ENCODE measurements at places on chromosomes 2 and 18.

DNA sequence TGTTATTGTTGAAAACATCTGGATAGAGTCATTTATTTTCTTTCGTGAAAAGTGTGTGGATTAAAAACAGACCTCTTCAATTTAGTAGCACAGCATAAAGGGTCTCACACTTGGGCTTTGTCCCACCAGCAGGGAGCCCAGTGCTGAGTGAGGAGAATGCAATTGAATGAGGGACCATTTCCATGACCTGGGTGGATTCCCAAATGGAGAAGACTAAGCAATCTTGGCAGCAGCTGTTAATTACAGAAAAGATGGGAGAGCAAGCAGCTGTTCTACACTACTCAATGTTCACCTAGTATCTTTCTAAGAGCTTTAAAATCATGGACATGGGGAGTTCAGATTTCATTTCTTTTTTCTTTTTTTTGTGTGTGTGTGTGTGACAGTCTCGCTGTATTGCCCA is 121.8 kb upstream of the FN1 start:
- DNase-seq = no peak

GRCh38 chr18:13703899-13704298 is 22.5 kb downstream of the FAM210A start:
- no peak for DNase-seq

GRCh38 chr2:146677280-146677679 is 1167.5 kb upstream of the ACVR2A start:
- DNase-seq = no peak

DNA sequence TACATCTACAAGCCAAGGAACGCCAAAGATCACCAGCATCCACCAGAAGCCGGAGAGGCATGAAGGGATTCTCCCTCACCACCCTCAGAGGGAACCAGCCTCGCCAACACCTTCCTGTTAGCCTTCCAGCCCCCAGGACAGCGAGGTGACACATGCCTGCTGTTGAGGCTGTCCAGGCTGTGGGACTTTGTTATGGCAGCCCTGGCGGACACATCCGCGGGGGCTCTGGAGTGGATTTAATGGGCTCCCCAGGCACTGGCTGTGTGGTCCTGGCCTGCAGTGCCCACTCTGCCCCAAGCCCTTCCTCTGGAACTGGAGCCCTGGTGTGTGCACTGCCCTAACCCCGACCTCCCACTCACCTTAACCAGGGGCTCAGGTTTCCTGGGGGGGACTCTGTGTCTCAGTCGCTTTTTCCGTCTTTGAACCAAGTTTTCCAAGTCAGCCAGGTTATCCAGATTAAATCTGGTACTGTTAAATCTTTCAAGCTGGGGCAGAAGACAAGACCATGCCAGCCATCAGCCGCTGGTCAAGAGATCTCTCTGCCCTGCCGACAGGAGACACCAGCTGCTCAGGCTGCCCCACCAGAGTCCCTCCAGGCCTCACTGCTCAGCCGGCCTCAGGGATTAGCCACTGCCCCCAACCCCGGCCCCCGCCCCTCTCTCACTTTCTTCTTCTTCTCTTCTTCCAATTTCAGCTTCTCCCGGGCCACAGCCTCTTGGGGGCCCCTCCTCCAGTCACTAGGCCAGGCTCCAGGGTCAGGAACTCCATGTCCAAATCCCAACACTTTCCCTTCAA is 1.9 kb downstream of the ANKRD23 start:
- no peak for DNase-seq

DNA sequence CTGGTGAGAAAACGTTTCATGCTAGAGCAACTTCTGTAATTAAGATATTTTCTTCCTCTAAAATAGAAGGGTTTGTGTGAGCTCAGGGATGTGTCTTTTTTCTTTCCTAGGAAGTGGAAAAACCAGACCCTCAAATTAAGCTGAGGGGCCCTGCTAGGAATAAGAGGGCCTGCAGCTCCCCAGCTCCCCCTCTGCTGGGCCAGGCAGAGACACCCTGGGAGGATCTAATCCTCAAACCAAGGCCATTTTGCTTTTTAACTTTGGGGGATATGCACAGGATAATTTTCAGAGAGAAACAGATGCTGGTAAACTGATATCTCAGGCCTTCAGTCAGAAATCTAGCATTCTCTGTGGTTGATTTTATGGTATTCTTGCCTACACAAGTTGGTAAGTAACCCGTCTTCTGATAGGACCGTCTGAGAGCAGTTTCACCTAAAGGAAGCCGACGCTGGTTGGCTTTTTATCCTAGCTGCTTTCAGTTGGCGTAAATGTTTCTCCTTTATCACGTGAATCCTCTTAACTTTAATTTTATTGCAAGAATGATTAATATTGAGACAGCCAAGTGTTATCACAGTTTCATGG is 34.8 kb downstream of the SNTG2 start:
- no peak for DNase-seq

- no peak for DNase-seq
These were observed 18.0 kb downstream of the SPEG start for GRCh38 chr2:219452361-219453317.

DNA sequence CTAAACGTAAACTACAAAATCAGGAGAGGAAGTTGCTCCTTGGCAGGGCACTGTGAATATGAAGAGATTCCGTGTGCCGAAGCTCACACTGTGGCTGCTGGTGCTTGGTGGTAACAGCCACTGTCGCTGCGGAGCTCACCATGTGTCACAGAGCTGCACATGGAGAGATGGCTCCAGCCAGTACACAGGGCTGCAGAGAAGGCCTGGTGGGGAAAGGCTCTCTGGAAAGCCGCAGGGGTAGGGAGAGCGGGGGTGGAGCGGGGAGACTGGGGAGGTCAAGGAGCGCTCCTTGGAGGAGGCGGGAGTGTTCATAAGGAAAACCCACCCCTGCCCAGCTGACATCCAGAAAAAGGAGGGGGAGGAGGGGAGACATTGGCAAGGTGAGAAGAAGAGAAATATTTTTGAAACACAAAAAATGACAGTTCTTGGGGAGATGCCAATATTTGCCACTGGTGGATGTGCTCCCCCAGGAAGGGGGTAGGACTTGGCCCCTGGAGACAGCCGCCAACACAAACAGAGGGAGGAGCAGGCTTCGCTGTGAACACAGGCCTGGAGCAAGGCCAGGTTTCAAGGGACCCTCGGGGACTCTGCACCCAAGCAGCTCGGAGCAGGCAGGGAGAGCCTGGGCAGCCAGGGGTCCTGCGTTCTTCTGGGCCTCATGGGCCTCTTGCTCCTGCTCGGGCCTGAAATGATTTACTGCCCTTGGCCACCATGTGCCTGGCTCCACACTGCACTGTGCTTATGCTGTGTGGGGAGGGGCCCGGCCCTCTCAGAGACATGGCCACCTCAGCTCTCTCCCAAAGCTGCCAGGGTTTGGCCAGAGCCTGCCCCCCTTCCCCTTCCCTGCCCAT is 102.6 kb upstream of the GLI2 start:
- DNase-seq = no peak

GRCh38 chr2:44479127-44479887 is 117.6 kb downstream of the CAMKMT start:
- DNase-seq = peak; percentile 1

DNA sequence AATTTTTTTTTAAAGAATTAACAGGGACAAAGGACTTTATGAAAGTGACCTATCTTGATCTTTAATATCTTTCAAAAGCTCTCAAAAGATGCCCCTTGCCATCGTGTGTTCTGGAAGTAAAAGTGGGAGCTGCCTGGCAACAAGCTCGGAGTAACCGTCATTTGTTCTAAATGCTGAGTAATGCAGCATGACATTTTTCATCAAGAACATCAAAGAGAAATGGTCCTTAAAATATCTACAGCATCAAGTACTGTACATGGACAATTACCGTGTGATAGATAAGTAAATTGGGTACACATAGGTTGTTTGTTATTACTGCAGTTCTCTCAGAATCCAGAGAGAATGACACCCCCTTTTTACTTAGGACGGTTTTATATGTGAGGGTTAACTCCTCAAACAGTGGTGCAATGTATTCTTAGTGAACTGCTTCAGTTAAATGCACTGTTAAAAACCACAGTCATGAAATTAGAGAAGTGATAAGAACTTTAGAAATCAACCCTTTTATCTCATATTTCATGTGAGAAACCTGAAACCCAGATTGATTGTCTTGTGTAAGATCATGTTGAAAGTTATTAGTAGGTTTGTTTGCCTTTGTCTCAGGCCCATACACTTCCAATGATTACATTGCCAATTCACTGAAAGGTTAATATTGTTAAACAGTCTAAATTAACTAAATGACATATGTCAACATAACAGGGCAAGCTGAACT is 90.6 kb upstream of the HNMT start:
- no peak for DNase-seq

DNA sequence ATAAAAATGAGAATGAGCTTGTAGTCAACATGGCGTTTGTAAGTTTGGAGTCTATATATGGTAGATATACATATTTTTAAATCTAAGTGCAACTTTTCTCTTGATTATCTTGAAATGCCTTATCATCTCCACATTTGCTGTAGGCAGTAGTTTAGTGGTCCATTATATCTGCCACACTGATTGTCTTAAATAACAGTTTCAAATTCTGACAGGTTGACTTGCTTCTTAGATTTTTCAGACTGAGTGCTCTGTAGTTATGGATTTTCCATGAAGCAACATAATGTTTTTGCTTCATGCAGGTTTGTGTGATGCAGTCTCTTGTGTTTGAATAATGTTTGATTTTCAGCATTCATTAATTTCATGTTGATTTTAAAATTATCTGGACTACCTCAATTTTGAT is 12.3 kb downstream of the PARD3B start:
- DNase-seq = no peak

DNA sequence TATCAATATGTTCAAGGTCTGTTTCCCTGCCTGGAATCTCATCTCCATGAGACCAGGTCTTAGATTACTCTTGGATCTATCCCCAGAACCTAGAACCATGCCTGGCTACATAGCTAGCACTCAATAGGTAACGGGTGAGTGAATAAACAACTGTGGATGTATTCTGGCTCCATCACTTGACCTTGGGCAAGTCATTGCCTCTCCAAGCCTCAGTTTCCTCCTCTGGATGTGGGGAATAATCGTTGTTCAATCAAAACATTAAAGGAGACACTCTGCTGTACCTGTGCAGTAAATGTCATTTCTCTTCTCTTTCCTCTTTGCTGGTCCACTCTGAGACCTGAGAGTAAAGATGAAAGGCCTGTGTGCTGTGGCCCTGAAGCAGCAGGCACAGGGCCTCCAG is 121.5 kb upstream of the MYCN start:
- no peak for DNase-seq

- no peak for DNase-seq
These were observed 14.4 kb upstream of the PIK3C3 start for GRCh38 chr18:41940506-41941215.

DNA sequence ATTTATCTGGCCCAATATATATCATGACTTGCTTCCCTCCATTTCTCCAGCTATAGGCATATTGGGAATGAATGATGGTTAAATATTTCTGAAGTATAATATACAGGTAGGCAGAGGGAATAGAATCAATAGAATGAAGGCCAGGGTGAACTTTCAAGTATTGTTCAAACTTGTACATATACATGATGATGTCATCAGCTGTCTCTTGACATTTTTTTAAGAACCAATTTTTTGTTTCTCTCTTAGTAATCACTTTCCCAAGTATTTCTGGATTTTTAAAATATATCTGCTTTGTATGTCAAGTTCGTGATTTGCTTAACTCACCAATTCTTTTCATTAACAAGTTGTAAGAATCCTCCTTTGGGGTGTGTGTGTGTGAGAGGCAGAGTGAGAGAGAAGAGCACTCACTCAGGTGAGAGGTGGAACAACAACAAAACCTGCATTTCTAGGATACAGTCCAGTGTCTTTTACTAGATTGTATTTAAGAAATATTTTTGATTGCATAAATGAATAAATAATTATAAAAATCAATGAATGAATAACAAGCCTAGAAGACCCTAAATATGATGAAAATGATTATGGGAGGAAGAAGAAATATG is 1239.1 kb downstream of the LRP1B start:
- no peak for DNase-seq

GRCh38 chr18:61464551-61465142 is 131.4 kb downstream of the CDH20 start:
- no peak for DNase-seq

GRCh38 chr2:217992061-217992460 is 10.7 kb downstream of the TNS1 start:
- no peak for DNase-seq

DNA sequence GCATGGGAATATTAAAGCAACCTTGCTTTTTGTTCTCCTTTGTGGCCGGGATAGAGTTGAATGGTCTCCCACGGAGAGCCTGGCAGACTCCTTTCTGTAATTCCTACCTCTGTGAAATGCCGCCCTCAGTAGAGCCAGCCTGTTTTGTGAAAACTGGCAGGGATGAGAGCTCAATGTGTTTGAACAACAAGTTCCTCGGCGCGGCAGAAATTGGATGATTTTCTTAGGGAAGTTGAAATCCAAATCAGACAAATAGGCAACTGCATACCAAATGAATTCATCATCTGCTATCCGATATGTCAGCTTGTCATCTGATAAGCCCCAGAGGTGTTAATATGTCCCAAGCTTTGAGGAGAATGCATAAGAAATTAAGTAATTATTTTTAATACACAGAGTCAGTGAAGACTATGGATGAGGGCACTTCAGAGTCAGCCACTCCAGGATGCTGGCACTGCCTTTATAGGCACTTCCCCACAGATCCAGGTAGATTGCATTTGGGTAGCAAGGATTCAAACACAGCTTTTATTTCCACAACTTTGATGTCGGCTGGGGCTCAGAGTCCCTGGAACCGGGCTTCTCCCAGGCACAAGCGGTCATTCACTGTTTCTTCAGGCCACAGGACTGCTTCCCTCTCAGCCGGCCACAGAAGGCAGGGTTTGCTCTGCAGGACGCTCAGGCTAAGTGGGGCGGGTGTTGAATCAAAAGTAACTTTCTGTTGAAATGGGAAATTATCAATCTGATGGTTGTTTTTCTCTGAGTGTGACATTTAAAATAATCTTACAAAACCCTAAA is 82.8 kb upstream of the REV1 start:
- DNase-seq = no peak

- no peak for DNase-seq
These were observed 16.7 kb upstream of the PID1 start for GRCh38 chr2:229287823-229288222.

DNA sequence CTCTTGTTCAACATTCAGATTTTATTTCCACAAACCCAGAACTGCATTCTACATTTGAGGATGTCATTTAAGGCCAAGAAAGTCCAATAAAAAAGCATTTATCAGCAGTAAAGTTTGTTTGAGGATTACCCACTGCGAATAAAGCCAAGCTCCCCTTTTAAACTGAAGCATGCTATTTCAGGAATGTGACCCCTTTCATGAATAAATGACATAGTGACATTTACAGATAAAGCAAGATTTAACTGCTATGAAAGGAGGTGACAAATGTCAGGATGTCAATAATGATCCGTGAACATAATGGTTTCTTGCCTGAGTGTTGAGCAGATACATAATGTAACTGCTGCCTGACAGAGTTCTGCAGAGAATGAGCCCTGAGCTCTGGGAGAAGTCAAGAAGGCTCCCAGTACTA is 146.3 kb downstream of the TDRD15 start:
- no peak for DNase-seq

- DNase-seq = no peak
These were observed 55.2 kb upstream of the GYPC start for GRCh38 chr2:126600742-126601141.
